Fibroblast of upper back skin (primary cell): ENCODE measurements at places on chromosomes 5 and 9.

GRCh38 chr5:135221187-135221473, 177.9 kb downstream of the MACROH2A1 start:
- DNase-seq = no peak

- no peak for DNase-seq
Observed at GRCh38 chr5:151101746-151102145, 20.9 kb upstream of the TNIP1 start.

DNA sequence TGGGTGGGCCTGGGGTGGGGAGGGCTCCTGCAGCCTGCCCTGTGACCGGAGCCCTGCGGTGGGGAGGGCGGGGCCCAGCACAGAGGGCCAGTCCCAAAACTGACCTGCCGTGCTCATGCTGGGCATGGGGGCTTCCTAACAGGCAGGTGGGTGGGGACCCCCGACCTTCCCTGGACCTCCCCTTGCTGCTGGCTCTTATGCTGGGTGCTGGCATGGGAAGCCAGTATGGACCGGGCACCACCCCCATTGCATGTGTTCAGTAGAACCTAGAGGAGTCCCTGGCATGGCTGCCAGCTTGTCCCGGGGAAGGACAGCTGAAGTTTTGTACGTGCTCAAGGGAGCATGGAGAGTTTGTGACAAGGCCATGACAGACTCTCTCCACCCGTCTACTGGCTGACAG, 37.1 kb downstream of the WNK2 start:
- DNase-seq = no peak

DNA sequence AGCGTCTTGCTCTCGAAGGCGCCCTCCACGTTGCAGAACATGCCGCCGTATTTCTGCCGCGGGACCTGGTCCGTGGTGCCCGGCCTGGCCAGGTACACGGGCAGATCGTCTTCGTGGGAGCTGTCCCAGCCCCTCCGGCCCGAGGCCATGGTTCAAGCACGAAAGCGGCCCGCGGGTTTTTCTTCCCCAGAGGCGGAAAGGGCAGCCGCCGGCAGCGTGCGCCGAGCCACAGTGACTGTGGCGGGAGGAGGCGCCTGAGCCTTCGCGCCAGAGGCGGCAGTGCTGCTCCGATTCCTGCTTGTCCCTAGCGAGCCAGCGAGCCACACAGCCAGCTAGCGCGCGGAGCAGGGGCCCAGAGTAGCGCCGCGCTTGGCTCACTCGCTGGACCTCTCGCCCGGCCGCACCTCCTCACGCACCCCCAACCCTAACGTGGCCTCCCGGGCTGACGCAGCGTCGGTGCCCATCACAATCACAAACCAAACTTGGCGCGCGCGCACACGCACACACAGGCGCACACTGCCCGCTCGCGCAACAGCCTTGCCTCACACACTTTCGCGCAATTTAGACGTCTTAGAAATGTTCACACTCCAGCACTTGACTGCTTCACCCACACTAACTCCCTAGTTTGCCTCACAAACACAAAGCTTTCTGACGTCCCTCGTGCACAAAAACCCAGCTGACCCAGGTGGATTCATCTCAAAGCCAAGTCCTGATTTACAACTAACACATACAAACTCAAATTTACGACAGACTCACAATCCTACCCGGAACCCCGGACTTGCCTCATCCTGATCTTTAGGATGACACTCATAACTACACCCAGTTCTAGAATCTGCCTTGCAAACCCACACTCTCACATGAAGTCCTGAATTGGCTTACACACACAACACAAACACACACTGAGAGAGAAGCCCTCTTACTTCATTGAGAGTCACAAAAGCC, at the start of gene DPYSL3:
DPYSL3 (minus strand) TSS at position 359 of the 942 bp plus-strand sequence; CDS start at position 149, 210 bp downstream.
- peak; percentile 65 for DNase-seq

GRCh38 chr9:113368982-113369854, 7.6 kb downstream of the HDHD3 start:
- no peak for DNase-seq

DNA sequence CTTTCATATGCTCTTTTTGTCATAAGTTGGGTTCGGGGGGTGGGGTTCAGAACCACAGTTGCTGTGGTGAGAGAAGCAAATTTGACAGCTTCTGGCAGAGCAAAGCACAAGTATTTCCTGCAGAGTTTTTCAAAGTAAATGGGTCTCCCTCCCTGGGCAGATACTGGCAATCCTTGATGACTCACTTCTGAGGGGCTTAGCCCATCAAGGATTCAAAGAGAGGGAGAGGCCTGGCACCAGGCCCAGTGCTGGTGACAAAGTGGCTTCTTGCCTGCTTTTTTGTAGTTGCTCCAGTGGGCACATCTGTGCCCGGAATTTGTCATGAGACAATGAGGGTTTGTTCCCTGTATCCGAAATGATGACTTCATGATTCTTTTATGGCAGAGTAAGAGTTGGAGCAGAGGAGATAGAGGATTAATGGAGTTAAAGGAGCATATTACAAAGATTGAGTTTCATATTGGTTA, 46.6 kb upstream of the TNC start:
- peak; percentile 73 for DNase-seq

- no peak for DNase-seq
Observed at GRCh38 chr5:38582293-38582974, 26.0 kb upstream of the LIFR start.

DNA sequence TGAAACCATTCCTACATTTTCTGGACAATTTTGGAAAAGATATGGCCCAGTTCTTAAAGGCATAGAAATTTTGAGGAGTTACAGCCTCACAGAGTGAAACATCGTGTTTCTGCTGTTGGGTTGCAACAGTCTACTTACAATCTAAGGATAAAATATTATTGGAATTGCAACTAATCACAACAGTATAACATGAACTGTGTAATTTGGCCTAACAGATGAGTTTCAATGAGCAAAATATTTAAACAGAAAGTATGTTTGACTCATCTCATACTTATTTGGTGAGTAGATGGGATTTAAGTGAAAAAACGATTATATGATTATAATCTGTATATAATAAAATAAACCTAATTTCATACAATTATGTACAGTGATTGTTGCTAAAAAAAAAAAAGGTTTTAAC, 1061.8 kb downstream of the CDH12 start:
- peak; percentile 55 for DNase-seq

DNA sequence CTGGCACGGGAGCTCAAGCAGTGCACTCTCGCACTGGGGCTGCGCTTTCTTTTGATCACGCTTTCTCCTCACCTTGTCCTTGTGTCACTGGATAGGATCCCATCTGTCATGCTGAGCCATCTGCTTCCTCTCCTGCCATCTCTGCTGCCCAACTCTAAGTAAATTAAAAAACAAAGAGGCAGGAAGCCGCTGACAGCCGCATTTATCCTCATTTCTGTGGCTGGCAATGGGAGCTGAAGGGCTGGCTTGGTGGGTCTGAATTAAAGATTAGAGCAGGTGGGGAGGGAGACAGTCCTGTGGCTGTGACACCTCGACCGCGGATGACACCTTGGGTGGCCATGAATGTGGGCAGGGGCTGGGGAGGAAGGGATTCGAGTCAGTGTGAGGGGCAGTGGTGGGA, 159.2 kb upstream of the ALDH1B1 start:
- no peak for DNase-seq

GRCh38 chr5:72298711-72299110, 21.3 kb downstream of the MRPS27 start:
- DNase-seq = no peak

GRCh38 chr5:168227001-168227400, 64.4 kb upstream of the WWC1 start:
- DNase-seq = no peak

DNA sequence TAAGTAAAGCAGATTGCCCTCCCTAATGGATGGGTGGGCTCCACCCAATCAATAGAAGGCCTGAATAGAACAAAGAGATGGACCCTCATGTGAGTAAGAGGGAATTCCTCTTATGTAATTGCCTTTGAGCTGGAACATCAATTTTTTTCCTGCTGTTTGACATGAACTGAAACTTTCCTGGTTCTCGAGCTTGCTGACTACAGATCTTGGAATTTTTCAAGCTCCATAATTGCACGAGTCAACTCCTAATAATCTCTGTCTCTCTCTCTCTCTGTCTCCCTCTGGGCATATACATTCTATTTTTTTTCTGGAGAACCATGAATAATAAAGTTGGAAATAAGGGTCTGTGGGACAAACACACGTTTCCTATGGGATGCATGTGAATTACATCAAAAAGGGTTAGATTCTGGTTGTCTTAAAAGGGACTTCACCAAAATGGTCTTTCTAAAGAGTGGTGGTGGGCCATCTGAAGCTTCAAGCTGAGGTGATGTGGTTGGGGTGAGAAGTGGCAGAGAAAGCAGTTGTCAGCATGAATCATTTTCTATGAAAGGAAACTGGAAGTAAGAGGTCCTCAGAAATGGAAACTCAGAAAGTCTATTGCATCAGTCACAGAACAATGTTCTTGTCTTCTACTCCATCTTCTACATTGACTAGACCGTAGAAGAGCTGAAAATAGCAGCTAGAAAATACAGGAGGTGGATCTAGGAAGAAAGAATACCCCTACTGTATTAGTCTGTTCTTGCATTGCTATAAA, 47.0 kb upstream of the HOMER1 start:
- peak; percentile 74 for DNase-seq

GRCh38 chr9:93100276-93100636, 4.2 kb downstream of the CARD19 start:
- no peak for DNase-seq

DNA sequence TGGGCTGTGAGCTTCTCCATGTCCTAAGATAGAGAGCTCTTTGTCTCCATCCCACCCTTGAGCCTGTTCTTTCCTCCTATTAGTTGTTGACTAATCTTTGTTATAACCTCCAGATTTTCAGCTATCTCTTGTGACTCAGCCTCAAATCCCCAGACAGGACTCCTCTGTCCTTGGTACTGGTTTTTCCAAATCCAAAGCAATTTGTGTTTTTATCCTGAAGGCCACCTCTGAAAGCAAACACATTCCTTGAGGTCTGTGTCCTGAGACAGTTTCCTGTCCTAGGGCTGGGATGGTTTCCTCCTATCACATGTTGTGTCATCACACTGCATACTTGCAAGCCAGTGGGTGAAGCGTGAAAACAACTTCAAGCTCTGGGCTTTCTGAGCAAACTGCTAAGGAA, 8.5 kb downstream of the TNC start:
- peak; percentile 74 for DNase-seq

GRCh38 chr5:175800656-175801081, 70.7 kb upstream of the CPLX2 start:
- DNase-seq = peak; percentile 84

GRCh38 chr5:51559339-51559738, 176.1 kb downstream of the ISL1 start:
- no peak for DNase-seq

DNA sequence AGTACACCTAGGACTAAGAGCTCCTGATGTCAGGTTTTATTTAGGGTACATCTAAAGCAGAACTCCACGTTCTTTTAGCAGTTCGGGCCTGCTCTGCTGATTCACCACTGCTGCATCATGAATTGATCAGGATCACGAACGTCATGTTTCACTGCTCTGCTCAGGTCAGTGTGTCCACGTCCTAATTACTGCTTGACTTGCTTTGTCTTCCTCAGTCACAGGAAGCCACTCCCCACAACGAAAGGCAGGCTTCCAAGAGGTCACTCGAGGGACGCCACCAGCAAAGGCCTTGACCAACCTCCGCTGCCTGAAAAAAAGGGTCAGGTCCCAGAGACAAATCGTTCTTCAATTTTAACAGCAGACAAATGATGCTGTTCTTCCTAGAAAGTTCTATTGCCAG, 40.3 kb downstream of the CTNND2 start:
- DNase-seq = no peak
